ENCODE measurements at places on chromosomes 1 and 21. TPM values are rescaled to one million over a fixed set of nuclear protein-coding genes. Genes with fewer than 3 reads are reported as not detected.

WNT3A gene
- total RNA-seq = not detected

RFX5 gene
- total RNA-seq = 14.4 TPM

RPE65 gene
- not detected for total RNA-seq

GPR37L1 gene
- total RNA-seq = not detected

ADGRB2 gene
- total RNA-seq = 3.9 TPM

PRKAA2 gene
- 0.76 TPM for total RNA-seq

IRF6 gene
- total RNA-seq = 1.6 TPM

CHRM3 gene
- total RNA-seq = not detected

DNAJC8 gene
- 52.7 TPM for total RNA-seq

NTMT2 gene
- not detected for total RNA-seq

TARBP1 gene
- total RNA-seq = 61.0 TPM

NPHS2 gene
- not detected for total RNA-seq

FAM163A gene
- not detected for total RNA-seq

OR10Z1 gene
- not detected for total RNA-seq

ERO1B gene
- total RNA-seq = 2.3 TPM

SLC44A3 gene
- 1.6 TPM for total RNA-seq

TMPRSS2 gene
- total RNA-seq = not detected

TSACC gene
- total RNA-seq = not detected

APCS gene
- total RNA-seq = not detected

CHIA gene
- not detected for total RNA-seq

YRDC gene
- total RNA-seq = 22.4 TPM

KIAA0040 gene
- total RNA-seq = 0.22 TPM
